ENCODE measurements at places on chromosomes 3 and 15.

- DNase-seq: no peak
Observed at GRCh38 chr15:57237301-57237642, 139.0 kb upstream of the CGNL1 start.

DNA sequence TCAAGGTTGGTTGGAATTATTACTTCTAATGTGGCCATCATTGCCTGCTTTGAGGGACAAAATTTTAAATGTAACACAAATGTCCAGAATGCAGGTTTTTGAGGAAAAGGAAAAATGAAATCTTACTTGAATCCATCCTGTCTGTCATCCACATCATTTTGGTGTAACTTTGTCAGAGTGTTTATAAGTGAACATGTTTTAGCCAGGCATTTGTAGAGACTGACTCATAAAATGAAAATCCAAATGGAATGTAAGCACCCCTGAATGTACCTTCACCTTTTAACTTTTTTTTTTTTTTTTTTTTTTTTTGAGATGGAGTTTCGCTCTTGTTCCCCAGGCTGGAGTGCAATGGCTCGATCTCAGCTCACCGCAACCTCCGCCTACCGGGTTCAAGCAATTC, 141.8 kb upstream of the BNIP2 start:
- no peak for DNase-seq

DNA sequence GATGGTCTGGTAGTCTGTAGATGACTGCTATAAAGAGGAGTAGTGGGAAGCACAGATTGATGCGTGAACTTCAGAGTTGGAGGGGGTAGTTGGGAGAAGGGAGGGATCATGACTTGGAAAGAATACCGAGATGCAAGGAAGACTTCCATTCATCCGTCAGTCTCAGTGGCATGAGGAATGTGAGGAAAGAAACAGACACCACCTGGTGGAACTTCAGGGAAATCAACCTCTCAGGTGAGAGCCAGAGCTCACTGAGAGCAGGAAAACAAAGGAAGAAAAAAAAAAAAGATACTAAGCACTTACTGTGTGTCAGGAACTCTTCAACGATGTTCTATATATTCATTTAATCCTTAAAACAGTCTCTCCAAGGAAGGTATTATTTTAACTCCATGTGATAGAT, 172.4 kb downstream of the OXSM start:
- no peak for DNase-seq

GRCh38 chr15:75123395-75123794, 78.3 kb upstream of the C15orf39 start:
- DNase-seq: no peak

DNA sequence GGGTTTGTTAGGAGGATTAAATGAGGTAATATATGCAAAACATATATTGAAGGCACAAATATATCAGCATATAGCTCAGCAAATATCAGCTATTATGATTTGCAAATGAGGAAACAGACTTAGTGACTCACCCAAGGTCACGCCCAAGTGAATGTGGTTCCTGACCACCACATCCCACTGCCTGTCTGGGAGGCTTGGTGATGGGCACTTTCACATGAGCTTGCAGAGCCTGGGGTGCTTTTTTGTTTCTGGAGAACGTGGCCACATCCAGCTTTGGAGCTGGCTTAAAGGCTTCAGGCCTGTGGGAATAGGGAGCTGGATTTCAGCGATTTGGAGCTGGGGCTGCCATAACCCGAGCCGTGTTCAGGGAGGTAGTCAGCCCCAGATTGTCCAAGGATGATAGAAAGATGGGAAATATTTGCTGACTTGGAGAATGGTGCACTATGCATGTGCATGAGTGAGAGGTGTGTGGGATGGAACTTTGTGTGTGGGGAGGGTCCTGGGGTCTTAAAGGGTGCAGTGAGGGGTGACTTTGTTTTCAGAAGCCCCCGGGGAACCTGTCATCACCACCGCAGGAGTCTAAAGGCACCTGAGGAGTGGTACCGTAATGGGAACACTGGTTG, 12.0 kb upstream of the FGD5 start:
- DNase-seq: no peak

DNA sequence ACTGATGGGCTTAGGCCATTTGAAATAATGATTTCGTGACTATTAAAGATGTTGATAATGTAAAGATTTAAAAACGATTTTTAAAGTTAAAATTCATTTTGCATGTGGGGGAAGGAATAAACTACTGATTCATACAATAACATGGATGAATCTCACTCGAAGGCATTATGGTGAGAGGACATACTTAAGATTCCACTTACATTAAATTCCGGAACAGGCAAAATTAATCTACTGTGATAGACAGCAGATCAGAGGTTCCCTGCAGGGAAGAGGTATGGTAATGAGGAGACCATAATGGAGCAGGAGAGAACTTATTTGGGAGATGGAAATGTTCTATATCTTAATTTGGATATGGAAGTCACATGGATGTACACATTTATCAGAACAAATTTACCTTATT, 28.4 kb upstream of the RAB6B start:
- no peak for DNase-seq

- DNase-seq: peak; percentile 27
Observed at GRCh38 chr15:59918994-59919951, 84.8 kb upstream of the FOXB1 start.

DNA sequence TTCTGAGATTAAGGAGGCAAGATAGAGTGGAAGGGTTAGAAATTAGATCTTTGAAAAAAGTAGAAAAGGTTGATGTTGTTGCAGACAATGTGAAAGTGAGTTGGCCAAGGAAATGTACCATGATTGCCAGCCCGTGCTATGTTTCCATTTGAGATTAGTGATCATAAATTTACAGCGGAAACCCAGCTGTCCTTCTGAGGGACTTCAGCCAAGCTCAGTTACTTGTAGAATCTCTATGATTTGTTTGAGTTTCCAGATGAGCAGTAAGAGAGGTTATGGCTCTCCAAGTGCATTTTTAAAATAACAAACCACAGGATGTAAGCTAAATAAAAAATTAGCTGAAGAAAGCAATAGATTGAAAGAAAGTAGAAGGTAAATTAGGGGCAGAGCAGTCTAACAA, 54.2 kb upstream of the RBMS3 start:
- no peak for DNase-seq

GRCh38 chr3:9690451-9691450, 12.9 kb upstream of the CPNE9 start:
- no peak for DNase-seq

DNA sequence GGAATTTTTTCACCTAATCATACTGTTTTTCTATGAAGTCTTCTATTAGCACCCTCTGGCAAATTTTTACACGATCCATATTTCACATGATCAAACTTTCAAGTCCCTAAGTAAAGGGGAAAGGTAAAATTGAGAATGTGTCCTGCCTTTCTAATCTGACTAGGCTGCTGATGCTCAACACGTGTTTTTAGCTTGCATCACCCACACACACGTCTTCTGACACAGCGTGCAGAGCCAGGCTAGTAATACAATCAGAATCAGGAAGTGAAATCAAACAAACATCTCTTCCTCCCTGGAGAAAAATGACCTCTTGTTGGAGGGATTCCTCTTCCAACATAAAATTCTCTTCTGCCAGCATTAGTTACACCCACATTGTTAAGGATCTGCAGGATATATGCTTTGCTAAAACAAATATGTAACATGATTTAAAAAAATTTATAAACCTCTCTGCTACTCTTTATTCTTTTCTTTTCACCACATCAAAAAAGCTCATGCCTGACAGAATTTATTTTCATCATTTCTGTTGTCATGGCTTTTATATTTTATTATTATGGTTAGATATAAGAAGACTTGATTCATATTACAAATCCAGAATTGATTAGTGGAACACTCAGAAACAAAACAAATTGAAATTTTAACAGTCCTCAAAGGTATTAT, 122.4 kb downstream of the RAP2B start:
- DNase-seq: no peak

GRCh38 chr3:161452179-161452578, 44.4 kb upstream of the OTOL1 start:
- no peak for DNase-seq

- no peak for DNase-seq
Observed at GRCh38 chr3:169694117-169694516, 30.6 kb upstream of the MECOM start.

GRCh38 chr3:150069633-150070032, 98.9 kb upstream of the PFN2 start:
- DNase-seq: no peak
